ENCODE measurements at places on chromosomes 6 and 20. TPM values are rescaled to one million over a fixed set of nuclear protein-coding genes. Genes with fewer than 3 reads are reported as not detected.

DNA sequence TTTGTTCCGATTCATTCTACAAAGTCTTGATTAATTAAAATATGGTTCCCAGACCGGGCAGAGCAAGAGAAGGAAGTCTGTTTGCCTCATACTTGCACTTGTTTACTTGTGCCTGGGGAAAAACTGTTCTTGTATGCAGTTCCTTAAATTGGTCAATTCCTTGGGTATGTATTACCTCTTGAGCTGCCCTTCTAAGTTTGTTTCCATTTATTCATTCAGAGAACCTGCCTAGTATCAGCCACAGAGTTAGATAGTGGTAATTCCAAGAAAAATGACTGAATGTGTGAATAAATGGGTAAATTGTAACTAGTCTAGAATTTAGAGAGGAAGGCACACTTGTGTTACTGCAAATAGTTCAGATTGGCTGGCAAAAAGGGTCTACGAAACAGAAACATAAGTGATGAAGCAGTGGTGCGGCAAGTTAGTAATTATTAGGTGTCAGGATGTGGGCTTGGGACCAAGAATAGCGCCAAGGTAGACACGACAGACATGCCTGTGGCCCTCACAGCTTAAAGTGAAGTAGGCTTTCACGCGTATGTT lies 525 bp upstream of the MAK start:
- H3K27me3 ChIP-seq: peaks cover 38% of the 10 kb centered on the region
- no peak for DNase-seq
- peak overlapping the region; percentile 84 for H3K27ac ChIP-seq

- H3K4me1 ChIP-seq: no peaks in the 10 kb centered on the region
- no peak for DNase-seq
- H3K27ac ChIP-seq: no peak overlapping the region
- H3K27me3 ChIP-seq: no peaks in the 10 kb centered on the region
These were observed 51.6 kb upstream of the POU3F2 start for GRCh38 chr6:98782772-98783171.

GRCh38 chr20:37943033-37943432 lies 40.1 kb downstream of the VSTM2L start:
- no peak for DNase-seq
- H3K4me3 ChIP-seq: no peak overlapping the region
- no peak overlapping the region for H3K27ac ChIP-seq
- no peaks in the 10 kb centered on the region for H3K36me3 ChIP-seq
- peaks cover 3% of the 10 kb centered on the region for H3K4me1 ChIP-seq
- H3K27me3 ChIP-seq: peaks cover 13% of the 10 kb centered on the region

The OSER1 gene
- 22.9 TPM for polyA plus RNA-seq

GRCh38 chr6:135234492-135234780 lies 53.3 kb downstream of the MYB start:
- H3K36me3 ChIP-seq: no peaks in the 10 kb centered on the region
- H3K27ac ChIP-seq: no peak overlapping the region
- no peak for DNase-seq
- H3K4me3 ChIP-seq: no peak overlapping the region
- no peaks in the 10 kb centered on the region for H3K27me3 ChIP-seq
- H3K4me1 ChIP-seq: no peaks in the 10 kb centered on the region

The EPB41L1 gene
- 36.0 TPM for polyA plus RNA-seq

Data from stomach (tissue), 19 donors.